ENCODE measurements at places on chromosomes 2 and 18.

DNA sequence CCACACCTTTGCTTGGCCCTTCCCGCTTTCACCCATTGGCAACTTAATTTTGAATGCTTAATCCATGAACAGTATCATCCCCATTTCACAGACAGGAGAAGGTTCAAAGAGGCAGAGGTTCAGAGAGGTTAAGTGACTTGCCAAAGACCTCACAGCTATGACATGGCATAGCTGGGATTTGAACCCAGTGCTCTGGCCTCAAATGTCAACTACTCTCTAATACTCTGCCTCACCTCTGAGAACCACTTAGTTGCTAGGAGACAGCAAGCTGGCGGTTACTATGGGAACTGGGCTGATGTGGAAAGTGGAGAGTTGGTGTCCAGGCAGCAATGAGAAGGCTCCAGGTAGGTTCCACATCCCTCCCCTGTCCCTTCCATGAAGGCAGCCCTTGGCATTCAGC, 15.8 kb upstream of the PRSS56 start:
- DNase-seq, result no peak

- DNase-seq, result no peak
These were observed 16.6 kb downstream of the MALT1 start for GRCh38 chr18:58687871-58688308.

GRCh38 chr2:184577743-184578142, 20.6 kb upstream of the ZNF804A start:
- no peak for DNase-seq

DNA sequence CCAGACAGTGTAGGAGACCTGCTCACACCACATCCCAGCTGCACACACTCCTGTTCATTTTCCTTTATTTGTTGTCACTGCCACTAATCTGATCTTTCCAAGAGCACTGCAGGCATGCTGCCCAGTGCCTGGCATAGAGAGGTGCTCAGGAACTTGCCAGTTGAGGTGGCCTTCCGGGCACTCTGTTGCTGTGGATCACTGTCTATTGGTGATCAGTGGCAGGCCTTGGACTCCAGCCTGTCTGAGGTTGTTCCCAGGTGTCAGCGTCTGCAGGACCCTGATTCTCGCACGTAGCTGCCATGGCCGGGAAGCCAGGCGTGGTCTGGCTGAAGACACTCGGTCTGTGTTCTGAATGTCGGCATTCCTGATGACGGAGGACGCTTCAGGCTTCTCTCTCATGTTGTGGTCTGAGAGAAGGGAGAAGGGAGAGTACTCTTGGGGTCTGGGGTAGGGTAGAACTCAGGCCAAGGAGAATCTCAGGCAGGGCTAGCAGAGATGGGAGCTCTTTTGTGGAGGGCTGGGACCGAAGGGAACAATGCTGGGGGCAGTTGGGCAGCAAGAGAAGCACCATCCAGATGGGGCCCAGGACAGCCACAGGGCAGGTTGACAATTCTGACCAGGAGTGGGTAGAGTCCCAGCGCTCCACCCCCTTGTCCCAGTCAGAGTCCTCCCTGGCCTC, 240.9 kb downstream of the MYCN start:
- no peak for DNase-seq

DNA sequence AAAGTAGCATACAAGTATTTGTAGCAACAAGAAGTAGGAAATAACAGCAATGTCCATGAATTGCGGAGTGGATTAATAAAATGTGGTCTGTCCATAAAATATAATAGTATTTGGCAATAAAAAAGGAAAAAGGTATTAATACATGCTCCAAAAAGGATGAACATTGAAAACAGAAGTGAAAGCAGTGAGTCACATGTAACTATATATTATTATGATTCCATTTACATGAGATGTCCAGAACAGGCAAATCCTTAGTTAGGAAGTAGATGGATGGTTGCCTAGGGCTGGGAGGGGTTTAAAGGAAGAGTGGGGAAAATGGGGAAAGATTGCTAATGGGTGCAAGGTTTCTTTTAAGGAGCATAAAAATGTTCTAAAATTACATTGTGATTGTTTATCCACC, 44.5 kb downstream of the CCDC74A start:
- DNase-seq, result no peak

DNA sequence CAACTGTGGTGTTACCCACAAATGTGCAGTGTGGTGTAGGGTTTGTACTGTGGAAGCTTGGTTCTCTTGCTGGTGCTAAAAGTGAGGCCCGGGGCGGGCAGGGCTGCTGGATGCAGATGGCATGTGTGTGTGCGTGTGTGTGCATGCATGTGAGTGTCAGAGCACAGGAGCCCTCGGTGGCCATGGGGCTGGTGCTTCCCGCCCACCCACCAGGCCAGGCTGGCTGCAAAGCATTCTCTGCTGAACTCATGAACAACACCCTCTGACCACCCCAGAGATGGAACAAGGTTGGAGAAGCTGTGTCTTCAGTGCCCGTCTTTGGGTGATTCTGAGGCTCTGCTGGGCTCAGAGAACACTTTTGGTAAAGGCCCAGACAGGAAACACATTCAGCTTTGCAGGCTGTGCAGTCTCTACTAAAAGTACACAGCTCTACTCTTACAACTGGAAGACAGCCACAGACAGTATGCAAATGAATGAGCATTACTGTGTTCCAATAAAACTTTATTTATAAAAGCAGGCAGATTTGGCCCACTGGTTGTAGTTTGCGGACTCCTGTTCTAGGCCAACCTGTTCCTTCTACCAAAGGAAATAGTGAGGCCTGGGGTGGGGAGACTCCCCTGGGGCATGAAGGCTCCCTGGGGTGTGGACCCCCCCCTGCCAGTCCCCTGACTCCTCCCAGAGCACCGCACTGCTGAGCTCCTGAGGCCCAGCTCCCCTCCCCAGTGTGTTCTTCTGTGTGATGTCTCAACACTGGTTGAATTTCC, 225.3 kb upstream of the HDAC4 start:
- DNase-seq, result no peak

GRCh38 chr2:30231996-30232800, 864 bp downstream of the LBH start:
- DNase-seq, result peak; percentile 80

- DNase-seq, result no peak
These were observed 153.3 kb downstream of the RNF144A start for GRCh38 chr2:7070483-7070882.

GRCh38 chr2:219536967-219537366, 6.6 kb downstream of the CHPF start:
- no peak for DNase-seq

GRCh38 chr18:33210575-33211189, 229.8 kb downstream of the CCDC178 start:
- no peak for DNase-seq

- no peak for DNase-seq
These were observed 8.9 kb upstream of the DGUOK start for GRCh38 chr2:73917696-73918207.

DNA sequence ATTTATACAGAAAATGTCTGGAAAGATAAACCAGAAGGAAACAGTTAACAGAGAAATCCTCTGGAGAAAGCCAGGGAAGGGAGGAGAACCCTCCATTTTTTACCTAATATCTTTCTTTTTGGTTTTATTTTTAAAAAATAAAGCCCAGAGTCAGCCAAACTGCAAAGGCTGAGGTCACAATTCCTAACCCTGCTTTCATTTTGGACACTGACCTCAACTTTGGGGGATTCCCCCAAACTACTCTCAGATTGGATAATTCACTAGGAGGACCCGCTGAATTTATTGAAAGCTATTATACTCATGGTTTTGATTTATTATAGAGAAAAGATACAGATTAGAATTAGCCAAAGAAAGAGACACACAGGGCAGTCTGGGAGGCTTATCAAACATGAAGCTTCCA, 93.3 kb upstream of the SP3 start:
- no peak for DNase-seq

DNA sequence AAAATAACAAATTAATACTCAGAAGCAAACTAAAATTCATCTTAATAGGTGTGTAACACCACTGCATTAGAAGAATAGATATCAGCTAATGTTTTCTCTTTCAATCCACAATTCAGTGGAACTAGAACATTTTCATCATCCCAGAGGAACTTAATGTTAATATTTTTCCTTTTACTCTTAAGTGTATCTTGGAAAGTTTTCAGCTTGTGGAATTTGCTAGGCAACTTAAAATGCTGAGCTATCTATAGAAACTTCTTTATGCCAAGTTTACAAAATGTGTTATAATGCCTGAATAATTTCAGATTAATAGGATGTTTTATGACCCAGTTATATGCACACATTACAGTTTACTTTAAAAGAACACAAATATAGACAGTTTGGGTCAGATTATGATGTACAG, 86.6 kb upstream of the FAM237A start:
- no peak for DNase-seq

DNA sequence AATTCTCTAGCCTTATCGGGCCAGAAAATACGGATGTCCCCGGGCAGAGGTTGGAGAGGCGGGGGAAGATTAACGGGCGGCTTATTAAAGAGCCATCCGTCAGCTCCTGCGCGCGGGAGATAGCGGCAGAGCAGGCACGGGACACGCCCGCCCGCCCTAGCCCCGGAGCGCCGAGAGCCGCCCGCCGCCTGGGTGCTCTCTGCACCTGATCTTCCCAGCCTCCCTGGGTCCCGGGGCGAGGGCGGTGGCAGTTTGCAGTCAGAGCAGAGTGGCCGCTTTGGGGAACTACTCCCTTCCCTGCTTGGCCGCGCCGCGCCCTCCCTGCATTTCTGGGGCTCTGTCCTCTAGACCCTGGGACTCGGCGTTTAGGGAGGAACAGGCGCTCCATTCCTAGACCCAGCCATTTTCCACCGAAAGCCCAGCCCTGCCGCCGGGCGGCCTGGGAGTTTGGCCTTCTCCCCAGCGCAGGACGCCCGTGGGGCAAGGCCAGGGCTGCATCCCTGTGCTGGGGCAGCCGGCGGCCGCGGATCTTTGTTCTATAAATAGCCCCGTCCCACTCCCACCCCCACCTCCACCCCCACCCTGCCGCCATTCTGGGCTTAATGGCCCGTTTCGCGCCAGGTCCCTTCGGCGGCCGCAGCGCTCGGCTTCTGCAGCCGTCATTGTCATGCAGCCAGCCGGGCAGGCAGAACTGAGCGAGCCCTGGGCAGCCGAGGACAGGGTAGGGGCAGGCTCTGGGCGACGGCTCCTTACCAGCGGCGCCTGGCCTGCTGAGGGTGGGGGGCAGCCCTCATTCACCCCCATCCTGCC, 6.6 kb downstream of the GAD1 start:
- DNase-seq, result peak; percentile 54

- DNase-seq, result no peak
These were observed 299.3 kb downstream of the SOX11 start for GRCh38 chr2:5991305-5991968.

DNA sequence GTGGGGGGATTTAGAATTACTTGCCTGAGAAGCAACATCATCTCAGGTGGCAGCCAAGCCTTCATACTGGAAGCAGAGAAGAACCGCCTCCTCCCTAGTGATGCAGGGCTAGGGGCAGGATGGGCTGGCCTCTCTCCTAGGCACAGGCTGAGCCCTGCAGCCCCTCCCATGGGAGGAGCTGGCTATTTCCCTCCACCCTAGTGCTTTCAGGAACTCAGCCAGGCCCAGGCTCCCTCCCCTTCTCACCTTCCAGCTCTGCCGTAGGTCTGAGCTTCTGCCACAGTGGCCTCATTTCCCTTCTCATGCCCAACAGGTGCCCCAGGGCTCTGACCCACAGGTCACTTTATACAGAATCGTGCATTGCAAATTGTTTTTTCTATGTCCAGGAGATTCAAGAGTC, 31.0 kb downstream of the CENPA start:
- DNase-seq, result no peak

DNA sequence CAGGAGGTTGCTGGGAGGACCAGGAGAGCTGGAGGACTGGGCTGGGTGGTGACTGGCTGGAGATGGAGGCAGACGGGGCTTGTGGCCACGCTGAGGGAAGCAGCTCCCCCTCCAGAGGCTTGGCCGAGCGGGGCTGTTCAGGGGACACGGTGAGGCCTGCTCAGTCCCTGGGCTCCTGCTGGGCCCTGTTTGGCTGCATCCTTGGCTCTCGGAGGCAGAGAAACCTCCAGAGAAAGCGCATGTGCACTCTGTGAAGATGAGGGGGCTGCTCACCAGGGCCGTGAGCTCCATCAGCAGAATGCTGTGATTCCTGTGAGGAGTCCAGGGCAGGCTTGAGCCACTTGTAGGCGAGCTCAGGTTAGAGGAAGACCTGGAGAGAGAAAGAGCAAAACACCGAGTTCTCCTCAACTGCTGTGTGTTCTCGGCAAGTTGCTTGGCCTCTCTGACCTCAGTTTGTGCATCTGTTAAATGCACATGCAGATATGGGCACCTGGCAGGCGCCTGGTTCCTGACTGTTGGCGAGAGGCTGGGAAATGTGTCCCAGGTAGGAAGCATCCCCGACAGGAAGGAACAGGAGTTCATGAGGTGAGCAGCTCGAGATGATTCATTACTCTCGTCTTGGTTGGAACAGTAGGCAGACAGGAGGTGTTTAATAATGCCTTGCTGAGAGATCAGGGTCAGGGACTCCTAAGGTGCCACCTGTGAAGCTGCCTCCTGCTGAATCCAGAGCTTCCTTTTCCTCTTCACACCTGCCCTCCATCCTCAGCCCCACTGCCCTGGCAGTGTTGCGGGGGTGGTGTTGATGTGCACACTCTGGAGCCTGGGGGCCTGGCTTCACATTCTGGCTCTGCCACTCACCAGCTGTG, 941 bp downstream of the ZAP70 start:
- DNase-seq, result no peak

DNA sequence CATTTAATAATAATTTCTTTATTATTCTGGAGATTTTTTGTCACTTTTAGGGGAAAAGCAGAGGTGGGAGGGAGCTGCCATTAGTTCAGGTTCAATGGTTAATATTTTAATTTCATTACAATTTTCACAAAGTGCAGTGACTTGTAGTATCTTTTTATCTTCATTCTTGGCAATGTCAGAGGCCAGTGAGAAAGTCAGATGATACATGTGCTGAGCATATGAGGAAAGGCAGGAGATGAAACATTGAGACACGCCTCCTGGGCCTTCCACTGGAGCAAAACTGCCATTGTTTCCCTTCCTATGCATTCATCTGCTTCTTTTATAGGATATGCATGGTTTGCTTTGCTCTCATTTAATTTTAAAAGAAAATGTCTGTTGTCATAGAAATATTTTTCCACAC, 173.7 kb downstream of the MYT1L start:
- no peak for DNase-seq

GRCh38 chr2:220544049-220544448, 916.6 kb downstream of the SLC4A3 start:
- no peak for DNase-seq

GRCh38 chr18:79465392-79465991, 69.8 kb downstream of the NFATC1 start:
- DNase-seq, result no peak

DNA sequence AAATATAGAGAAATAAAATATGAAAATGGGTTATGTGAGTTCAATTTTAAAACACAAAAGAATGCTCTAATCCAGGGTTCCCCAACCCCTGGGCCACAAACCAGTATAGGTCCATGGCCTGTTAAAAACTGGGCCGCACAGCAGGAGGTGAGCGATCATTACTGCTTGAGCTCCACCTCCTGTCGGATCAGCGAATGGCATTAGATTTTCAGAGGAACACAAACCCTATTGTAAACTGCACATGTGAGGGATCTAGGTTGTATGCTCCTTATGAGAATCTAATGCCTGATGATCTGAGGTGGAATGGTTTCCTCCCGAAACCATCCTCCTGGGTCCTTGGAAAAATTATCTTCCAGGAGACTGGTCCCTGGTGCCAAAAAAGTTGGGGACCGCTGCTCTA, 34.7 kb downstream of the TTR start:
- DNase-seq, result no peak

All from right forelimb (tissue), 1 donor.